ENCODE measurements at places on chromosomes 2 and 18.

GRCh38 chr2:10493634-10494281 lies 45.6 kb upstream of the ODC1 start:
- peak; percentile 74 for DNase-seq

GRCh38 chr2:3952866-3953516 lies 249.6 kb downstream of the DCDC2C start:
- no peak for DNase-seq

GRCh38 chr2:181742922-181743722 lies 62.8 kb upstream of the NEUROD1 start:
- peak; percentile 16 for DNase-seq

DNA sequence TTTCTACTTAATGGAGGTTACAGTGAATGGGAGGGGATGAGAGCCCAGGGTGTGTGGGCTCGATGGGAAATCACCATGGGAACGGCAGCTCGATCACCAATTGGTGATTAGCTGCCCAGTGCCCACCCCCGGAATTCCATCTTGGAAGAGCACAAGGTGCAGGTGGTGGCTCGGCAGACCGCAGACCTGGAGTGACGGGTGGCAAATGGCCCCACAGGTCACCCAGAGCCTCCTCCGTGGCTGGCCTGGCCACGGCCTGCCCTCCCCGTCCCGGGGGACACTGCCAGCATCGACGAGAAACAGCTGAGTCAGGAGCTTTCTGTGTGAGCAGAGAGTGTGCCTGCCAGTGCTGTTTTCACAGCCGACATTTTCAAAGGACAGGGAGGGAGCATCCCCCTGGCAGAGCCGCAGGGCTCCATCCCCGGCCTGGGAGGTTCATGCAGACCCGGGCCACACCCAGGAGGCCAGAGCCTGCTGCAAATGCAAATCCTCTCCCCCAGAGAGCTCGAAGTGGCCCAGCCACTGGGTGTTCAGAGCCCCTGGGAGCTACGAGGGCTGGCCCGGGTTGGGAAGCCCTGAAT lies 176.4 kb upstream of the MYT1L start:
- no peak for DNase-seq

DNA sequence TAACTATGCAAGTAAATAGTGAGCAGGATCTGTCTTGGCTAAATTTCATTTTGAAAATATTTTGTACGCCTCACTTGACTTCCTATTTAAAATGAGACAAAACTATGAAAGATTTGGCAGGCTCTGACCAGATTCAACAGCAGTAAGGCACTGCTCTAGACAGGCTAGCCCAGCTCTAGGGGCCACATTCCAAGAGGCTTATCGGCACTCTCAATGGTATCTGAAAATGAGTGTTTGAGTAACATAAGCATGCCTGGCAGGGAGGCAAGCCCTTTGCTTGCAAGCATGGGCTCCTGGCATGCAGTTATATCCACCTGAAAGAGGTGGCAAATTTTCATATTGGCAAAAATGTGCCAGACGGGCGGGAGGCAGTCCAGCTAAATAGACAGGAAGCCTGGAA lies 10.5 kb downstream of the CAPN13 start:
- no peak for DNase-seq

GRCh38 chr2:236781933-236782816 lies 212.6 kb downstream of the ACKR3 start:
- no peak for DNase-seq

DNA sequence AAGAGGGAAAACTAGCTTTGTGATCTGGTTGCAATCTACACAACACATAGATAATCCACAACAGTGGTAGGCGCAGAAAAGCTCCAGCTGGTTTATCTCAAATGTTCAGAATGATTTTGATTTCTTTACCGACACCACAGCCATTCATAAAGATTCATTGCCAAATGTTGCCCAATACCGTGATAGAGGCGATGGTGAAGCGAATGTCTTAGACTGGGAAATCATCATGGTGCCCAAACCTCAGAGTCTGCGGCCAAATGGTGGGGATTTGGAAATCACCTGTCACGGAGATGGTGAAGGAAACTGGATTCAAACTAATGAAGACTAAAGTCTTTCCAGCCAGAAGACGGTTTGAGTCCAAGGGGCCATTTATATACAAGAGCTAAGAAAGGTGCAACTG lies 48.5 kb upstream of the CCDC150 start:
- no peak for DNase-seq

DNA sequence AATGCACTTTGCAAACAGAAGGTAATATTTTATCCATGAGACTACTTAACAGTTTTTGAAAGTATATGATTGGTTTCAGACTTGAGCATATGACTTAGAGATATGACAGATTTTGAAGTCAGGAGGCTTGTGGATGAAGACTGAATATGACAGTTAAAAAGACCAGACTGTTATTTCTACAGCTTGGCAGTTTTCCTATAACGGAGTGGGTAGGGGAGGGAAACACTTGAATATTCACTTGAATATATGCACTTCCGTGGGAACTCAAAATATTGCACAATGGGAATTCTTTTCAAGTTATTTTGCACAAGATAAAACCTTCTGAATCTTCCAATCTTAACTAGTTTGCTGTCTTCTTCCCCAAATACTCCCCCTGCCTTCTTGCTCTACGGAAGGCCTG lies 64.6 kb upstream of the ACKR3 start:
- no peak for DNase-seq
